ENCODE measurements at places on chromosomes 16 and 17.

- no peak for DNase-seq
Observed at GRCh38 chr16:87834005-87834667, 35.2 kb downstream of the SLC7A5 start.

GRCh38 chr17:3636908-3637373, 381 bp downstream of the CTNS start:
- DNase-seq = no peak

DNA sequence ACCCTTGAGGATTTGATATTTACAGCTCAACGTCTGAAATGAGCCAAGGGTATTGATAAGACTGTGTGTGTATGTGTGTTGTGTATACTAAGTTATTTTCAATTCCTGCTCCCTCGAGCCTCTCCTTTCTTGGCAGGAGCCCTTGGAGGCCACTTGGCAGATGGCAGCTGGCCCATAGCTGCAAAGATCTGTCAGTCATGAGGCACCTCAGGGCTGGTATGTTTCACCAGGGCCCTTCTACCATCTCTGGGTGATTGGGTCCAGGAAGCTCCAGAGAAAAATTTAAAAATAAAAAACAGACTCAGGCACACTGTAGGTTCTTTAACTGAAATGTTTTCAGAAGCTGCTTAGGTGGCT, 355.7 kb downstream of the HAPSTR1 start:
- DNase-seq = no peak

DNA sequence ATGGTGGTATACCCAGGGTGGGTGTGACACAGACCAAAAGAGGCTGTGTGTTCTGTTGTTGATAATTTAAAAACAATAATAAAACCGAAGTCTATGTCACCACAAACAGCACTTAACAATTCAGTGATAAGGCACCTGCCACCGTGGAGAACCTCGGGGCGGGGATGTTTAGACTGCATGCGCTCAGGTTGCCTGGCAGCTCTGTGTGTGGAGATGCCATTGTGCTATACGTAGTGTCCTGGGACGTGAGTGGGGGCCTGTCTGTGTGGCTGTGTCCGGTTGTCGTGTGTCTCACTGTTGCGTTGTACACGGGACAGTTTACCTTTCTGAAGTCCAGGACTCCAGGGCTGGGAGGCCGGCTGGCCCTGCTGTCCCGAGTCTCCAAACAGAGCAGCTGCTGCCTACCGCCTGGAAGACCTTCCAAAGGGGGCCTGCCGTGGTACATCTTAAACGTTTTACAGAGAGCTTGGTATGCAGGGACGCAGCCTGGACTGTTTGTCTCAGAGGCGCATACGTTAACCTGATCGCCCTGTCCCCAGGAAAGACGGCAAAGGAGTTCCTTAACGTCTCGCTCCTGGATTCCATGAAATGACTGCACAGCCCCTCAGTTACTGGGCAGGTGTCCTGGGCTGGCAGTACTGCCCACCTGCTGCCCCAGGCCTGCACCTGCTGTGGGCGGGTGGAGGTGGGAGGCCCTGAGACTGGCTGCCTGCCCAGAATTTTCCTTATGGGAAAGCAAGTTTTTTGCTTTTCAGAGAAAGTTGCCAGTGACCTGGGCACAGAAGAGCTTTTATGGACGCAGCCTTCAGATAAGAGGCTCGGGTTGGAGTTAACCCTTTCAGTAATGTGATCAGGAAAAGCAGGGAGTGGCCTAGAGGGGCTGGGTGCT, 19.0 kb downstream of the SPIRE2 start:
- no peak for DNase-seq

GRCh38 chr17:31226950-31227349, 70.1 kb downstream of the OMG start:
- no peak for DNase-seq

DNA sequence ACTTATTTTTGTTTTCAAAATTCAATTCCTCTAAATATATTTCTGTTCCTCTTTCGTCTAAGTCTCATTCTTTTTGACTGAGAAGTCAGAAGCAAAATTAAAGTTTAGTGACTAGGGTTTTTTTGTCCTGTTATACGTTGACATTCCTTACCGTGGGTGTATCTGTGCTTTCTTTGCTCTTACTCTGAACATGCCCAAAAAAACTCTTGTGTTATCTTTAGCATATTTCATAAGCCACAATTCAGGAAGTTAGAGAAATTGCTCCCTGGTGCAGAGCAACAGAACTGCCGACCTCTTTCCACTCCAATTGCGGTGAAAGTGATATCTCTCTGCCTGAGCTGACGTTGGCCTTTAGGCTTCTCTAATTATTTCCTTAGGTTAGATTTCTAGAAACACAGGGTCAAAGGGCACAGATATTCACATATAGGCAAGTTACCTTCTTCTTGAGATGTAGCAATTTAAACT, 65.7 kb downstream of the CENPV start:
- DNase-seq = no peak

DNA sequence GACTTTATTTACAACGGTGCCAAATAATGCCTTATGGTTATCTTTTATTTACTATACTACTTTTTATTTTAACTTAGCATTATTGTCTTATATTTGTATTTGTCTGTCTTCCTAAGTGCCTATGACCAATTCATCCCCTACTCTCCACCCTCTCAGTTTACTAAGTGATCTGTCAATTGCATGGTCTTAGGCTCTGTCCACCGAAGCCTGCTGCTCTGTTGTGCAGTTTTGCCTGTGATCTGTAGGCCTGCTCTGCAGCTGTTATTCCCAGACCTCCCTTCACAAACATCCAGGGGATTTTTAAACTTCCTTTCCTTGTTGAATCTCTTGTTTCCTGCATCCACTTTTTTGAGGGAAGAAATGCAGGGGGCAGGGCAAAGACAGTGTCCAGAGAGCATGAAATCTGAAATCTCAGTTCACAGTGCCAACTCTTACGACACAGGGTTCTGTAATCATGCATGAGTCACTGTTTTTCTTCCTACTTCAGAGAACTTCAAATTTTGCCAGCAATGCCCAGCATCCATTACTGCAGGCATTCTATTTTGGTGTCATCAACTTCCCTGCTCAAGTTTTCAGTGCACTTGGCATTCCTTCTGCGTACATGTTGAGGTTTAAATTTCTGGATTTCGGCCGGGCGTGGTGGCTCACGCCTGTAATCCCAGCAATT, 11.4 kb downstream of the SLFN5 start:
- DNase-seq = no peak

GRCh38 chr16:88497561-88498462, 44.7 kb downstream of the ZFPM1 start:
- DNase-seq = no peak

GRCh38 chr17:64218066-64218465, 45.0 kb downstream of the TEX2 start:
- DNase-seq = no peak

DNA sequence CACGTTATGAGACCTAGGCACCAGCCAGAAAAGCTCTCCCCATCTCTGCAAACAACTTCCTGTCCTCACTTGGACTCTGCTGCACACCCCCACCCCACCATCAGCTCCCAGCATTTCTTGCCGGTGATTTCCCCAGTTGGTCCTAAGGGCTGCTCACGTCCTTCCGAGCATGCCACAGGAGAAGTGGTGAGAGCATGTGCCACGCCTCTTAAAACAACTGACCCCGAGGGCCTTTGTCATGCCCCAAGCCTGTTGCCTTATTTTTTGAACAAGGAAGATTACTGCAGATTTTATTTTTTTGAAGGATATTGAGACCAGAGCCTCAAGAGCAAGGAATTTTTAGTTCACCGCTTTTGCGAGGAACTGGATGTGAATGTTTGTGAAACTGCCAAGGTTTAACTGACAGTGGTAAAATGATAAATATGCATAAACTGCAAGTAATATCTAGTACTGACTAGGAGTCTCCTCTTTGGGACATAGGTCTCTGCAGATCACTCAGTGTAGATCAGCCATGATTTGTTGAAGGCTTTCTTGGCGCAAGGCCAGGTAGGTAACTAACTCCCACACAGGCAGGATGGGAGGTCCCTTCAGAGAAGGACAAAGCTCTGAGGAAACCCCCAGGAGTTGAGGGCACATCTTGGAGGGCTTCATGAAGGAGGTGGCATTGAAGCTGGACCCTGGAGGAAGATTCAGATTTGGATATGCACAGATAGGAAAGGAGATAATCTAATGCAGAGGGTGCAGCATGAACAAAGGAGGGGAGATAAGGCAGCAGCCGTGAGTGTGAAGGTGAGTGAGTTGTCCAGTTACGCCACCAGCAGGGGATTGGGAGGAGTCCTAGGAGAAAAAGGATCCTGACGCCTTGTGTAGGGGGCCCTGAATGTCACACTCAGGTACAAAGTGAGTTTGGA, 44.7 kb downstream of the TMEM132E start:
- DNase-seq = no peak

GRCh38 chr17:69884356-69884755, 190.7 kb upstream of the KCNJ16 start:
- no peak for DNase-seq

DNA sequence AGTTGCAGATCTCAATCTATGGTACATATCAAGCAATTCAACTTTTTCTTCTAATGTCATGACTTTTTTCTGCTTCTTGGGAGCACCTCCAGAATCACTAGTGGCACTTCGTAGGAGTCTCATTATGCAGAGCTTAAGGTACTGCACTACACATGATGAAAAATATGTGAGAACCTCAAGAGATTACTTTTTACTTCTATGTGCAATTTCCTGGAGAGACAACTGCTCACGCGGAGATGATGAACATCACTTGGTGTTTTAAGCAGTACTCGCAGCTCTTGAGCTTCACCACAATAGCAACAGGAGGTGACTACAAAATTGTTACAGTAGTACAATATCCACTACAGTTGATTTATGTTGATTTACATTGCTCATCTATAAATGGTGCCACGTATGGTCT, 79.7 kb downstream of the MRTFB start:
- no peak for DNase-seq

DNA sequence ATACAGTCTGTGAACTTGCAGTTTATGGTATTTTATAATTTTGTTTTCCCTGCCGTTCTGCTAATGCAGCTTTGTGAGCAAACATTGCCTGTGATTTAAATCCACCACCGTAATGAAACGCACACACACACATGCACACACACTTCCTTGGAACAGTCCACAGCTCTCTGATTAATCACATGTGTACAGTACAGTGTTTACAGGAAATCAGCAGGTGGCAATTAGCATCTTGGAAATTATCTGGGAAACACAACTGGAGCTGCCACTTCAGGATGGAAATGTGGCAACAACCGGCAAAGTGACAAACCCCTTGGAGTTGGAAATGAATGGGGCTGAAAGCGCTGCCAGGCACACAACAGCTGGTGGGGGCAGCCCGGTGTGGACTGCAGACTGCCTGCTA, 12.9 kb upstream of the ZKSCAN2 start:
- DNase-seq = no peak

- no peak for DNase-seq
Observed at GRCh38 chr17:78771758-78772382, 10.2 kb downstream of the CYTH1 start.

DNA sequence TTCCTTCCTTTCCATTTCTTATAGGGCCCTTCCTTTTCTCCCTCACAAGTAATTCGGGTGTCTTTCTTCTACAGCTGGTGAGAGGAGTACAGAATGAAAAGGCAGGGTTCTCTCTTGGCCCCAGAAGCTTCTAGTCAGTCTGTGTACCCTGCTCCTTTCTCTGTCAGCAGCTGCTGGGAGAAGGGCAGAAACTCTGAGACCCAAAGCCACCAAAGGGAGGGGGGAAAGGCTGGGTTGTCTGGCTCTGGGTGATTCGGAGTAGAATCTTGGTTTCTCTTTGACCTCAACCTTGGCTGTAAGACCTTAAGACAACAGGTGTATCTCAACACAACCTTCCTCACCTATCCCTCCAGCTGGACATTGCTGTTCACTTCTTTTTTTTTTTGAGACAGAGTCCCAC, 3.3 kb upstream of the NR1D1 start:
- DNase-seq = no peak

- DNase-seq = no peak
Observed at GRCh38 chr17:1967213-1967612, 57.9 kb downstream of the RTN4RL1 start.

DNA sequence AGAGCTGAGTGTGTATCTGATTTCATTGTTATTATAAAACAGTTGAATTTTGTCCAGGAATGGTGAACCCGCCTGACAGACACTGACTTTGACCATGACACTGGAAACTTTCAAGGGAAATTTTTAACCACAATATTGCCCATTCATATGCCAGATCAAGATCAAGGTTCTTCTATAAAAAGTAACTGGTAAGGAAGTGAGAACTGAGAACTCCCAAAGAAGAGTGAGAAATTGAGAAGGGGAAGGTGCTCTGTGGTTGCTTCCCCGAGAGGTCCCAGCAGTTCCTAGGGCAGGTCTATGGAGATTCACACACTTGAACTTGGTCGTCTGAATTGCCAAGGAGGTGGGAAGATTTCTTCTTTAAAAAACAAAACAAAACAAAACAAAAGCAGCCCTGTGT, 27.3 kb downstream of the SLC6A4 start:
- no peak for DNase-seq

GRCh38 chr17:49457564-49458535, 37.2 kb upstream of the NGFR start:
- DNase-seq = no peak

- DNase-seq = no peak
Observed at GRCh38 chr16:84553873-84554399, 49.5 kb upstream of the MEAK7 start.

GRCh38 chr17:48795444-48796162, 21.4 kb downstream of the TTLL6 start:
- no peak for DNase-seq

DNA sequence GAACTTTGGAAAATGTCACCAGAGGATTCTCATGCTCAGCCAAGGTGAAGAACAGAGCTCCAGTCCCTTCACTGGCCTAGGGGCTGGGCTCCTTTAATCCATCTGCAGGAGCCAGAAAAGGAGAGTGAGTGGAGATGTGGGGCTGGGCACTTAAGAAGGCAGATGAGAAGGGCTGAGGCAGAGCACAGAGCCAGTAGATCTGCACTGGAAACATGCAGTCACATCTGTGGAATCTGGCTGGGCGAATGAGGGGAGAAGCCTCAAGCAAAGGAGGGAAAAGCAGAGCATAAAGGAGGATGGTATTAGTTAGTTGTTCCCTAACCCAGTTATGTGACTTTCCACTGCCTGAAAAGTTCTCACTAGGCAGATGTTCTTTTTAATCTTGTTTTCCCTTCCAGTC, 50.4 kb upstream of the BCAR1 start:
- no peak for DNase-seq

- no peak for DNase-seq
Observed at GRCh38 chr17:78862073-78863023, 21.7 kb upstream of the USP36 start.

- DNase-seq = no peak
Observed at GRCh38 chr17:72404872-72405271, 284.1 kb downstream of the SOX9 start.

DNA sequence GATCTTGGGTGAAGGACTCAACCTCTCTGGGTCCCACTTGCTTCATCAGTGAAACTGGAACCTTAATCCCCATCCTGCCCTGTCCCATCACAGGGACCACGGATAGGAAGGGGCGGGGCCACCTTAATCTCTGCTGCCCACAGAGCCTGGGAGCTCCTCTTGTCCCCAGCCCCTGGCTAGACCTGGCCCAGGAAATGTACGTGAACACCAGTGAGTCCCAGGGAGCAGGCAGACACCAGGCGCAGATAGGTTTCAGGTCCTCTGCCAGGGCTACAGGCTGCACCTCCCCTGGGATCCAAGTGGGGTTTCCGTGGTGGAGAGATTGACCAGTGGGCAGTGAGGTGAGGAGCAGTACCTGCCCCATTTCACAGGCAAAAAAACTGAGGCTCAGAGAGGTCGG, 21.0 kb downstream of the RAB11FIP4 start:
- no peak for DNase-seq
